Bronchial epithelial cell (primary cell): ENCODE measurements at places on chromosomes 4 and X. TPM values are rescaled to one million over a fixed set of nuclear protein-coding genes. Genes with fewer than 3 reads are reported as not detected.
A peak's percentile ranks its signal among the peaks of the same experiment; 100 is the strongest.

PRDM8 gene
- 0.26 and 0.53 TPM in 2 replicates for total RNA-seq

DAPP1 gene
- 31.3 and 58.0 TPM in 2 replicates for total RNA-seq

DNA sequence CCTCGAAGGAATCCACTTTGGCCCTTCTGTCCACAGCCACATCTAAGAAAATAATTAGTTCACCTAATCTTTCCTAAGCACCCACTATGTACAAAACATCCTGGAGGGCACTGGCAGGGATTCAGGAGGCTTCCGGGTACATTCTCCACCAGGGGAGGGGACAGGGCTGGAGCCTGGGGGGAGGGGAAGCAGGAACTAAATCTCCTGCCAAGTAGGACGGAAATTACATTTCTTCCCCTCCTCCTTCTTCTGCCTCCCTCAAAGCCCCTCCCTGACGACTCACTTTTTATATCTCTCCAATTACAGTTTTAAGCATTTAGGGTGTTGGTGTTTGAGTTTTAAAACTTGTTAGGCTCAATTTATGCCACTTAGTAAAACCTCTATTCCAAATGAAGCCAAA is 203.1 kb downstream of the BCOR start:
- DNase-seq: no peak

- peak; percentile 68 for DNase-seq
These were observed 37.3 kb downstream of the SAT1 start for GRCh38 chrX:23820235-23820782.
